ENCODE measurements at places on chromosomes 6 and 20. TPM values are rescaled to one million over a fixed set of nuclear protein-coding genes. Genes with fewer than 3 reads are reported as not detected.

- DNase-seq, result no peak
These were observed 73.7 kb downstream of the PRND start for GRCh38 chr20:4795394-4795793.

The SOX4 gene
- 269 TPM for total RNA-seq

DNA sequence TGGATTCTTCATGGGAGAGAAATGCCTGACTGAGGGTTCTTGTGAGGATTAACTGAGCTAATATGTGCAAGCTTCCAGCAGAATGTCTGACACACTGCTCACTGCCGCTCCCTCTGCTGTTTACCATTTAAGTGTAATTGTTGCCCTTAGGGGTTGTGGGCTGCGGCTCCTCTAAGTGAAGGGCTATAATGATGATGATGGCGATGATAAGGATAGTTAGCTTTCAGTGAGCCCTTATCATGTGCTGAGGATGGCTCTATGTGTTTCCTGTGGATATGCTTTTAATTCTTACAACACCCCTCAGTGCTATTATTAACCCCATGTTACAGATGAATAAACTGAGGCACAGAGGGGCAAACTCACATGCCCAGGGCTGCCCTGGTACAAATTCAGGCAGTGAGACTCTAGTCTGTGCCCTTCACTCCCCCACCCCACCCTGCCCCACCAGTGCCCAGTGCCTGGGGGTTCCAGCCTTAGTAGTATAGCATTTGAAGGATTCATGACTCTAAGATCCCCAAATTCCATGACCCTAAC is 33.4 kb downstream of the TGM2 start:
- no peak for DNase-seq

- DNase-seq, result no peak
These were observed 15.0 kb upstream of the IFNGR1 start for GRCh38 chr6:137233911-137234863.

- DNase-seq, result no peak
These were observed 382.7 kb downstream of the HDGFL1 start for GRCh38 chr6:22952097-22952496.

The SPINT3 gene
- total RNA-seq, result not detected

The LRFN2 gene
- total RNA-seq, result 0.56 TPM

The UBR2 gene
- total RNA-seq, result 32.3 TPM

DNA sequence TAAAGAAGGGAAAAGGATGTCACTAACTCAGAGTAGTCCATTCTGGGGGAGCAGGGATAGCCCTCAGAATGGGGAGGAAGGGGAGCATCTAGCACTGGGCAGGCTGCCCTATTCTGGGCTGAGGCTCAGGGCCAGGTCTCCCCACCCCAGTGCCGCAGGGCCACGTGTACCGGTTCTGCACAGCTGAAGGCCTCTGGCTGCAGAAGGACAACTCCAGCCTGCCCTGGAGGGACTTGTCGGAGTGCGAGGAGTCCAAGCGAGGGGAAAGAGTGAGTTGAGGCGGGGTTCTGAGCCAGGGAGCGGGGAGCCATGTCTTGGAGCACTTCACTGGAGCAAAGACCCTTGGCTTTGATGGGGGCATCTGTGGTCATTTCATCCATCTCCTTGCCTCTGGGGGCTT is 17.0 kb downstream of the GLP1R start:
- no peak for DNase-seq

The ADGB gene
- total RNA-seq, result not detected

The OR2B2 gene
- total RNA-seq, result not detected

DNA sequence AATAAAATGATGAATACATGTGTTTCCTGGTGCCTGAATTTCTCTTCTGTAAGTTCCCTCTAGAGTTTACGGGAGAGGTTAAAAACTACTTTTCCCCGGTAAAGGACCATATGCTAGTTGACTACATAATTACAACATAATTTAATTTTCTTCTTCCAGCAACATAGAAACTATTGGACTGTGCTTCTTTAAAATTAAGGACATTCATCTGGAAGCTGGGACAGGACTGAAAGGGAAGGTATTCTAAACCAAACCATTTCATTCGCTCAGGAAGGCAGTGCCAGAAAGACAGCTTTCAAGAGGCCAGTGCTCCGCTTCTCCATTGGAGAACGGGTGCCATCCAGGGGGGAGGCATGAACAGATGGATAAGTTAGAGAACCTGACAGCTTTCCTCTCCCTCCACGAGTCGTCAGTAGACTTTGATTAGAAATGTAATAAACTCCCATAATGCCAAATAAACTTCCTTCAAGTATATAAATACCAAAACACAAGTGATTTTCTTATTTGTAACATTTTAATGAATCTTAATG is 458.0 kb upstream of the SOX4 start:
- DNase-seq, result peak; percentile 24

- no peak for DNase-seq
These were observed 38.9 kb downstream of the JARID2 start for GRCh38 chr6:15284743-15285142.

DNA sequence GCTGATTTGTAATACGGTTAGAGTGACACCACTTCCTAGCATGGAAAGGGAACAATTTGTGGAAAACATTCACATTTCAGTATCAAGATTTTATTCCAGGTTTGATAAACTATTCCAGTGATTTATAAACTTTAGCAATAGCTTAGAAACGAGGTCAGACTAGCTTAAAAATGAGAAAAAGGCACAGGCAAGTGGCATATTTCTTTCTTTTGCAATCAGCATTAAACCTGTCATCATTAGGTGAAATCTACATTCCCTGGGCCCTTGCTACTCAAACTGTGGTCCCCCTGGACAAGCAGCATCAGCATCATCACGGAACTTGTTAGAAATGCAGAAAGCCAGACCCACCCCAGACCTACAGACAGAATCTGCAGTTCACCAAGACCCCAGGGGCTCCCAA is 29.9 kb downstream of the TBC1D7 start:
- no peak for DNase-seq

- no peak for DNase-seq
These were observed 367.2 kb upstream of the SPTLC3 start for GRCh38 chr20:12641619-12642018.

DNA sequence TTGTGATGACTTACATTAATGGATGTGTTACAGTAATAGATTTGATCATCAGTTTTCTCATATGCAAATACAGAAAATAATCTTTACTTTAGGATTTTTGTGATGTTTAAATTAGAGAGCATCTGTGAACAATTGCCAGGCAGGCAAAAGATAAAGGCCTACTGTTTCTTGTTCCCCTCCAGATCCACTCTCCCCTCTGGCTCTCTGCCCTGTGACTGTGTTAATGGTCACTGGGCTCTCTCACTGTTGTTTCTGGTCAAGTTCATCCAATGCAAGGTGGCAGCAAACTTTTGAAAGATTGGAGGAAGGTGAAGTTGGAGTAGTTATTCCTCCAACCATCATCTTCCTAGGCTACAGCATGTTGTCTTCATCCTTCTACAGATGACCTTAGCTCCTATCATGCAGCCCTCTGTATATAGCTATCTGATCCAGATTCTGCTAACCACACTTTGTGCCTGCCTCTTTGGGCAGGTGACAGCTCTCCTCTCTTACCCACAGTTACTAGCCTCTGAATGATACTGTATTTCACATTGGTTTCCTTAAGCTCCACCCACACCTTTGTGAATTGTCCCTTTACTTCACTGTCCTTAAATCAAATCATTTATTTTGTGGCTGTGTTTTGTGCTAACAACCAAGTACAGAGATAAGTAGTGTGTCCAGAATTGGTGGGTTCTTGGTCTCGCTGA is 48.9 kb upstream of the ARG1 start:
- no peak for DNase-seq

The RWDD2A gene
- total RNA-seq, result 7.6 TPM

The SEMG1 gene
- total RNA-seq, result not detected

GRCh38 chr6:166721576-166721975 is 94.5 kb upstream of the RPS6KA2 start:
- DNase-seq, result no peak

DNA sequence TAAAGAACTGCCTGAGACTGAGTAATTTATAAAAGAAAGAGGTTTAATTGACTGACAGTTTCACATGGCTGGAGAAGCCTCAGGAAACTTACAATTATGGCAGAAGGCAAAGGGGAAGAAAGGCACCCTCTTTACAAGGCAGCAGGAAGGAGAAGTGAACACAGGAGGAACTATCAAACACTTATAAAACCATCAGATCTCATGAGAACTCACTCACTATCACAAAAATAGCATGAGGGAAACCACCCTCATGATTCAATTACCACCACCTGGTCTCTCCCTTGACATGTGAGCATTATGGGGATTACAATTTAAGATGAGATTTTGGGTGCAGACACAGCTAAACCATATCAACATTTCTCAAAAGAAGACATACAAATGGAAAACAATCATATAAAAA is 266.3 kb downstream of the EPM2A start:
- no peak for DNase-seq

The SLA2 gene
- total RNA-seq, result not detected

The SLC25A27 gene
- 13.6 TPM for total RNA-seq

GRCh38 chr6:83459663-83460062 is 28.8 kb upstream of the ME1 start:
- no peak for DNase-seq

DNA sequence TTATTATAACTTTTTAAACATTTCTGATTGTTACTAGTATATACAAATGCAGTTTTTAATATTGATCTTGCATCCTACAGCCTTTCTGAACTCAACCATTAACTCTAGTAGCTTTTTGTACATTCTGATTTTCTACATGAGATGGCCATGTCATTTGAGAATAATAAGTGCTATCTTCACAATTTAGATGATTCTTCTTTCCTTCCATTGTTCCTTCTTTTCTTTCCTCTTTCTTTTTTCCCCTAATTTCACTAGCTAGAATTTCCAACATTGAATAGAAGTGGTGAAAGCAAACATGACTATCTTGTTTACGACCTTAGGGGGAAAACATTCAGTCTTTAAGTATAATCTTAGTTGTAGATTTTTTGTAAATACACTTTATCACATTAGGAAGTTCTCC is 128.2 kb upstream of the PRSS16 start:
- no peak for DNase-seq

The SNX9 gene
- 45.7 TPM for total RNA-seq

DNA sequence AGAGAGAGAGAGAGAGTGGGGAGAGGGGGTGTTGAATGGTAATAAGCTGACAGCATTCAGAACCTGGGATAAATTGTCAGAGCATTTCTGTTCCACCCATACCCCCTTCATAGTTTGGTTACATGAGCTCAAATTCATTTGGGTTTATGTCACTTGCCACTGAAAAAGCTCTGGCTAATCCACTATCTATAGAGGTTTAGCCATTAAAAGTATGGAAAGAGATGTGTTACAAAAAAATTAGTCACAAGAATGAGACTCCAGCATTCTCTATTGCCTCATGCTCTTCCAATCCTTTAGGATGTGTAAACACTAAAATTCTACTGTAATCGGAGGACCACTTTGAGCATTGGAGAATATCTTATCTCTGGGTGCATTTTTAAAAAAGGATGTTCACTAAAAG is 297.6 kb upstream of the TCF21 start:
- no peak for DNase-seq

The ANKRD66 gene
- not detected for total RNA-seq

- DNase-seq, result no peak
These were observed 249.4 kb downstream of the ATXN1 start for GRCh38 chr6:16511723-16512489.

The GSTA2 gene
- not detected for total RNA-seq

DNA sequence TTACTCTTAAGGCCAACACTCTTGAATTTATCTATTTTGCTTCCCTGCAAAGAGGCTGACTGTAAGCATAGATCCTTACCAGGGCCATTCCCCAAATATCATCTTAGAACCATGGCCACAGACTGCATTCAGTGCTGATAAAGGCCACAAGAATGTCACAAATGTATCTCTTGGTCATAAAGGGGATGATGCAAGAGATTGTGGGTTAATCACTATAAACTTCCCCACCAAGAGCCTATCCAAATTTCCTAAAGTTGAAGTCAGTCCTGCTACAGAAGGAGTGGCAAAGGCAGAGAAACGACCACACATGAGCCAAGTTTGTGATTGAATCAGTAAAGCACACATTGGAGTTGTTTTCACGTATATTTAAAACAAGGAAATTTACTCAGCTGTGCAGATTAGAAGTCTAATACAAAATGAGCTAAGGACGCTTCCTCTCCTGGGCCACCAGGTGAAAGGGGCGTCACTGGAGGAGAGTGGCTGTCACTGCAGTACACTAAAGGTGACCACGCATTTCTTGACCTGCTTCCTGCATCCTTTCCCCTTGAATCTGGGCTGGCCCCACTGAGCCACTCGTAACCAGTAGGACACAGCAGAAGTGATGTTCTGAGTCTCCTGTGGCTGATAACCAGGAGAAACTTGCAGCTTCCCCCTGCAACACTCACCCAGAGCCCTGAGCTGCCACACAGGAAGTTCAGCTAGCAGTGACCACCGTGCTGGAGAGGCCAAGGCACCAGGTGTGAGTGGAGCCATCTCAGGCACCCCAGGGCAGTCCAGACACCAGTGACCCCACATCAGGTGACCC is 181.9 kb downstream of the SYNDIG1 start:
- DNase-seq, result no peak

The CRYBG1 gene
- 0.15 TPM for total RNA-seq

The LTA gene
- not detected for total RNA-seq

DNA sequence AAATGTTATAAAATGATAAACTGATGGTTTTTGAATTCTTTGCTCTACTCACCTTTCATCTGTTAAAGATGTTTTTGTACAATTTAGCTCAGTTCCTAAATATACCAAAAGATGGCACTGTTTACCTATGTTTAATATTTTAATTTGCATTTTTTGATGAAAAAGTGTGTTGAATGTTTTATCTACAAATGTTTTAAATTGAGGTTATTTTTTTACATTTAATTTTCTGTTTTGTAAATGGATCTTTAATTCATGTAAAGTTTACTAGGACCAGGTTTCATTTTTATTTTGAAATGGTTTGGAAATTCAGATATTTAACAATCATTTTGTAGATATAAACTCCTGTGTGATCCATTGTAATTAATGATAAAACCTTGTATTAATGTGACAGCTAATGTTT is 30.0 kb downstream of the CDKAL1 start:
- no peak for DNase-seq

The C20orf144 gene
- total RNA-seq, result not detected

DNA sequence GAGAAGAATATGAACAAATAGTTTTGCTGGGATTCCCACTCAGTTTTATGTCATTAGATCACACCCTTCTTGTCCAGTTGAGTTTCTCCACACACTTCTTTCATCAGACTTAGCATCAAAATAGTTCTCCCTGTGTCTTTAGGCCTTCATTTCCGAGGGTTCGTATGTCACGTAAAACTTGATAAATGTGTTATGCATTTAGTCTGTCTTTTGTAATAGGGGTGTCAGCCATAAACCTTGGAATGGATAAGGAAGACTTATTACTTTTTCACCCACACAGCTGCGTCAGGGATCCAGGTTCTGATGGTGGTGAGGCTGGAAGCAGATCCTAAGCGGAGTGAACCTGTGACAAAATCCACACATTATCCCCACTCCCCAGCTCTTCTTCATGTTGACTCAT is 246.8 kb downstream of the CD83 start:
- no peak for DNase-seq

GRCh38 chr6:70763754-70764510 is 96.2 kb downstream of the SMAP1 start:
- DNase-seq, result no peak

DNA sequence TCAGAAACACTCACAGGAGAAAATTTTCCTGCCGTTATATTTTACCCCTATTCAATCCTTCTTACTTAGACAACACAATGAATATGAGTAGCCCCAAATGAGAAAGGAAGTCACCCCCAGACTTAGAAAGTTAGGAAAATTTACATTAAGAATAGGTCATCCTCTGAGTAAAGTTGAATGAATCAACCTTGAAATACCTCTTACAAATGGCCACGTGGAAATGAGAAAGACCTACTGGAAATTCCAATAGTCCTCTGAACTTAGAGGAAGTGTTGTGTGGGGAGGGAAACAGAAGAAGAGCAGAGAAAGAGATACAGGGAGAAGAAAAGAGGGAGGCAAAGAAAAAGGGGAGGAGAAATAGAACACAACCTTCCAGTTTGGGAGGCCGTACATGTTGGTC is 43.7 kb downstream of the PHACTR1 start:
- DNase-seq, result no peak

Data from glutamatergic neuron (in vitro differentiated cells).